Activated gamma-delta T cell treated with anti-CD3 and anti-CD28 coated beads, Interleukin-2, amount 50 U/mL, for 16 hours (primary cell): ENCODE measurements at places on chromosomes 11 and 22.

DNA sequence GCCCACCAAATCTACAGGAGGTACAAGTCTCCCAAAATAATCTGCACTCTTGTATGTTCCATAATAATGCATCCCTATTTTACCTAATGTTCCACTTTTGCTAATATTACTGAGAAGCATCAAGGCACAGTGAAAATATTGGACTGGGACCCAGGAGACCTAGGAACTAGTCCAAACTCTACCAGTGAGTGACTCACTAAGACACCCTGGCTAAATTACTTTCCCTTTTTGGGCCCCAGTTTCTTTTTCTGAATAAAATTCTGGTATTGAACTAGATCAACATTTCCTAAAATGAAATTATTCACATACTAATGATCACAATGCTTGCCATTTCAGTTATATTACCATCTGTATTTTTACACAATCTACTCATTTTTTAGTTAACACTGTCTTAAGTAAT, 19.6 kb downstream of the THAP12 start:
- DNase-seq = no peak

DNA sequence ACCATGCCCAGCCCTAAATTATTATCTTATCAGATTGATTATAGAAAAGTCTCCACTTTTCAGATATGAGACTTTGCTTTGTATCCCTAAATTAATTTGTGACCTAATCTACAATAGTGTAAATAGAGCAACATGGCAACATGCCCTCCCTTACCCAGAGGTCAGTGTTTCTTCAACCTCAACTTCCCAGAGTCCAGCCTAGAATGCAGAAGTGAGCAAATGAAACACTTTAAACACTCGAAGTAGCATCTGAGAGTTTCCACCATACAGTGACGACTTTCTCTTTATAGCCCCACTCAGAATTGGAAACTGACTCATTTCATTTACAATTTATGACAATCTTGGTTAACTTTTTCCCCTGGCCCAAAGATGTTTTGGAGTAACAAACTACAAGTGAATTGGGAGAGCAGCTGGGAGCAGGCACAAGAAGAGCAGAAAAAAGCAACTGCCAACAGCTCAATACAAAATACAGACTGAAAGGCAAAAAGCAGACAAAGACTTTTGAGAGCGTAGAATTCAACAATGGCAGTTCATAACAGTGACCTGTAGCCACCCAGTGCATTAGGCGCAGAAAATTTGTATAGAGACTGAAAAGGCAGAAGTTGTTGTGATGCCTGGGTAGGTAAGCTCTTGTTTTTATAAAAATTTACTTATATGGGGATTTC, 10.1 kb upstream of the BLID start:
- DNase-seq = no peak

- DNase-seq = no peak
These were observed 796.3 kb downstream of the LUZP2 start for GRCh38 chr11:25293166-25293565.

GRCh38 chr11:2250485-2250884, 19.9 kb downstream of the ASCL2 start:
- DNase-seq = no peak

- no peak for DNase-seq
These were observed 44.0 kb downstream of the PPP6R3 start for GRCh38 chr11:68504432-68505066.

GRCh38 chr11:14015711-14016110, 53.2 kb downstream of the SPON1 start:
- no peak for DNase-seq

- no peak for DNase-seq
These were observed 33.4 kb upstream of the MICAL2 start for GRCh38 chr11:12076840-12077534.

- no peak for DNase-seq
These were observed 42.3 kb downstream of the ANKRD42 start for GRCh38 chr11:83235825-83236224.

DNA sequence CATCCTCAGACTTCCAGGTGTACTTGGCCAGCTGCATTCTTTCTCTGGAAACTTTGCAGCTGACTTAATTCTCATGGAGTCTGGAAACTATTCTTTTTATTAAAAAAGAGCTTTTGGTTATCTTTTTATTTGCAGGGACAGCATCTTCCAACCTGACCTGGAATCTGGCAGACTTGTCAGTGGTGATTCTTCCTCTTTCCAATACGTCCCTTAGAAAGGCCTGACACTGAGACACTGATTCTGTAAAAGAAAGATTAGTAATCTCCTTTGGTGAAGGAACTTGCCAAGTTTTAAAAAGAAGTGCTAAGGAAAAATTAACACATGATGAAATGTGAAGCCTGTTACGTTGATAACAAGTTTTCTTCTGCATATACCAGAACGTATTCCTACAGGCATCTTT, 440.9 kb upstream of the RAG2 start:
- no peak for DNase-seq

DNA sequence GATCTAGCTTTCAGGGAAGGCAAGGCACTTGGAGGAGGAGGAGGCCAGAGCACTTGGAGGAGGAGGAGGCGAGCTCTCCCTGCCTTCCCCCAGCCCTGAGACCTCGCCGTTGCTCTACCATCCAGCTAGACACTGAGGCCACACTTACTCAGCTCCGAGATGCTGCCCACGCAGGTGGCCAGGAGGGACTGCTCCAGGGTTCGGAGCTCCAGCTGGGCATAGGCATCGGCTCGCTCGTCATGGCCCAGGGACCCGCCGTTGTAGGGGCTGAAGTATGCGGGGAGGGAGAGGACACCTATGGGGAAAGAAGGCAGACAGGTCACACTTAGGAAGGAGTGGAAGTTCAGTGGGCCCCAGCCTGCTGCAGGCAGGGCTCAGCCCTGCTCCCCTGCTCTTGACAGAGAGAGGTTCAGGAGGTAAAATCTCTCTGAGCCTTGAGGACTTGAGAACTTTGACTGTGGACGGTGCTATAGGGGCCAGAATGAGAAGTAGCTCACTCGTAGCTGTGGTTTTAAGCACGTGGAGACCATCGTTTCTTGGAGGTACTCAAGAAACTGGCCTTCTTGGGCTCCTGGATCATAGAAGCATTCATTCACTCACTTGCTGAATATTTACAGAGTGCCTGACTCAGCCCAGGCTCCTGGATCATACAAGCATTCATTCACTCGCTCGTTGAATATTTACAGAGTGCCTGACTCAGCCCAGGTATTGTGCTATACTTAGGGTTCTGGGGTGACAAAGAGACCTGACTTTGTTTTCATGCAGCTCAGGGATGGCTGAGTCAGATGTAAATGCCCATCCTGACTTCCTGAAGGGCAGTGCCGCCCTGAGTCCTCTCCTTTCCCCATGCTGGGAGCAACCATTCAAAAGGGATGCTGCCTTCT, 99.2 kb downstream of the NAT10 start:
- DNase-seq = no peak

- no peak for DNase-seq
These were observed 26.0 kb upstream of the CBX7 start for GRCh38 chr22:39178206-39179111.

- DNase-seq = no peak
These were observed 121.9 kb upstream of the PLET1 start for GRCh38 chr11:112382561-112382960.

- no peak for DNase-seq
These were observed 10.4 kb downstream of the SMCO4 start for GRCh38 chr11:93532806-93533205.

DNA sequence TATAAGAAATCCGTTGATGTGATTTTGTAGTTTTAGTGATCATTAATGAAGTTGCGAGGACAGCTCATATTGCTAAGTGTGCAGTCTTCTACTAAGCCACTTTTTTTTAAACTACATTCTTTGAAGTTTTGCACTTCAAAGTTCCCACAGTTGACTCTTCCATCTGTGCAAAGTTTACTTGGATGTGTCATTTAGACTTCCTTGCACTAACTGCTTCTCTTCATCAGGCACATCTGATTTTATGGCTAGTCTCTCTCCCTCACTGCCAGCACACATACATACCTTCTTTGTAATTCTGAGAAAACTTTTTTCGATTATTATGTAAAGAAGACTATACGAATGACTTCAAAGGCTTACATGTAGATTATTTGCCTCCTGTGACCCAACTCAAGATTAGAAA, 250.0 kb downstream of the DYNC2H1 start:
- DNase-seq = no peak

DNA sequence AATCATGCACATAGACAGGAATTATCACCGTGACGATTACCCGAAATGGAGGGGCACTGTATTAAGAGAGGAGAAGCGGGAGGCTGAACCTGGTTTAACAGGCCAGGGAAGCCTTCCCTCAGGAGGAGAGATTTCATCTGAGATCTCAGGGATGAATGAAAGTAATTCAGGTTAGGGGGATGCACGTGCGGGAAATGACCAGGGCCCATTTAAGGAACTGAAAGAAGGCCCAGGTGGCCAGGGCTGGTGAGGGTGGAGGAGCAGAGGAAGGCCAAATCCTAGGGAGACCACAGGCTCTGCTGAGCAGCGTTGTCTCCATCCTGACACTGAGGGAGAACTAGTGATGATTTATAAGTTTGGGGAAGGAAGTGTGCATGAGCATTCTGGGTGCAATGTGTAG, 16.3 kb upstream of the OPCML start:
- DNase-seq = no peak

DNA sequence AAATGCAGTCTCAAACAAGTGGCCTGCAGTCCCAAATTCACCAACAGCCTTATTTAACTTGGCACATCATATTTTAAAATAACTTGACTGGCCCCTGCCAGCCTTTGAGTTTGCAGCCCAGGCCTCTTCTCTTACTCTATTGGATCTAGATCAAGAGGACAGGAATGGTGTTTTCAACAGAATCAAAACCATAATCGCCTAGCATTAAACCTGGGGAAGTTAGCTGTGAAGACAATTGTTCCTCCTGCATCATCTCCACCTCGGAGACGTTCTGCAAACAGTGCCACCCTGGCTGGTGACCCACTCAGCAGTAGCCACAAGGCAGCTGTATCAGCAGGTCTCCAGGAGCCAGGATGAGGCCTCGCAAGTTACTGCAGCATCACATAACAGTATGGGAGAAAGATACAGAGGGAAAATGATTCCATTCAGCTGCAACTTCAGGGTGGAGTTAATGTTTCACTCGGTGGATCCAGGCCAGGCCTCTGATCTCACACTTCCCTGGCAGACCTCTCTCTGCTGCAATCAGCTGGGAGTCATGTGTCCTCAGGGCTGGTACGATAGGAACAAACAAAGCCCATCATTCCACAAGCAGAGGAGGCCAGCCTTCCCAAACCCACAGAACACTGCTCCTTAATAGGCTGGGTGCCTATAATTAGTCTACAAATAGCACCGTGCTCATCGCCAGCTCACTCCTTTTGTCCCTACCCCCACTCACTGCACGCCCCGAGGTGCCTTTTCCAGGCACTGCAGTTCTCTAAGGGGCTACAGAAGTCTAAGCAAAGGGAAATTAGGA, 18.6 kb upstream of the SCN2B start:
- DNase-seq = no peak

- no peak for DNase-seq
These were observed 12.8 kb downstream of the SRRD start for GRCh38 chr22:26496456-26496855.

DNA sequence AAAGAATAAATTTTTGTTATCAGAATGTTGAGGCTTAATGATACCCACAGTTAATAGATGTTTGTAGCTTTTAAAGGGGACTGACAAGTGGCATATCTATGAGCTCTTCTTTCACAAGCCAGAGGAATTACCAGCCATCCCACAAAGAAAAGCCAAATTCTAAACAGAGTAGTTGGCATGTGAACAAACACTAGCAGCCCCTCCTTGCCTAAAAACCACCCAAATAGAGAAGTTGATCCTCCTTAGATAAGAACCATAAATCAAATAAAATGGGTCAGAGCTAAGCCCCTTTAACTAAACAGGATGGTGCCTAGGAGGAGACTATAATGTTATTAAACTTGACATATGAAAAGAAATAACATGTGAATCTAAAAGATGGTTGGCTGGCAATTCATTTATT, 11.4 kb downstream of the LPXN start:
- DNase-seq = no peak

DNA sequence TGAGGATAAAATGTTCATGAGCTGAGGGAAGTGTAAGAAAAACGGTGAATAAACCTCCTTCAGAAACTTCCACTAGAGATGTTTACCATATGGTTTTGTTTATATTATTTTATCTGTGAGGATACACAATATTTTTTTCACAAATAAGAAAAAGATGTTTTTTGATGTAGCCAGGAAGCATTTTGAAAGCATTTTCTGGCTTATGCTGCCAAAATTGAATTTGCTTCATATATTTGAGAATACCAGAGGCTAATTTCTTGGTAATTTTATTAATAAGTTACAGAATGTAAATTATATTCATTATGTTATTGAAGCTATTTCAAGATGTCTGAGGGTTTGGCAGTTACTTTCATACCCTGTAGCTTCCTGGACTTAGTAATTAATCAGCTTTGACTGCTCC, 686.6 kb downstream of the LUZP2 start:
- DNase-seq = no peak

- DNase-seq = no peak
These were observed 451.9 kb downstream of the ETS1 start for GRCh38 chr11:128135451-128135850.

GRCh38 chr11:104163100-104164027, 583 bp downstream of the PDGFD start:
- no peak for DNase-seq

DNA sequence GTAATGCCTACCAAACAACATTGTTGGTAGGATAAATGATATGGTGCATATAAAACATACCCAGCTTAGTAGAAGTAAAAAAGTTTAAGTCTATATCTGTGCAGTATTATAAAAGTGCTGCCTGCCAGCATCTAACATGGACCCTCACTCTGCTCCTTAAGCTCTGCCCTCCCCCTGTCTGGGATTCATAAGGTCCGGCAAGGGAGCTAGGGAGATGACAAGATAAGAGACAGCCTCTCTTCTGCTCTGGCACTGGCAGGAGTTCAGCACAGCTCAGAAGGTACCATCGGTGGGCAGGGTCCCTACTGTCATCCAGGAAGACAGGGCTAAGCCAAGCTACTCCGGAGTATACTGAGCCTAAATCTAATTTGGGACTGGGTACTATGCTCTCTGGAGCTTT, 42.8 kb downstream of the TRIM66 start:
- DNase-seq = no peak

GRCh38 chr11:36365907-36366306, 69.8 kb downstream of the PRR5L start:
- DNase-seq = no peak

- DNase-seq = no peak
These were observed 1.5 kb downstream of the TPBGL start for GRCh38 chr11:75241906-75242644.
